ENCODE measurements at places on chromosomes 1 and 21.

DNA sequence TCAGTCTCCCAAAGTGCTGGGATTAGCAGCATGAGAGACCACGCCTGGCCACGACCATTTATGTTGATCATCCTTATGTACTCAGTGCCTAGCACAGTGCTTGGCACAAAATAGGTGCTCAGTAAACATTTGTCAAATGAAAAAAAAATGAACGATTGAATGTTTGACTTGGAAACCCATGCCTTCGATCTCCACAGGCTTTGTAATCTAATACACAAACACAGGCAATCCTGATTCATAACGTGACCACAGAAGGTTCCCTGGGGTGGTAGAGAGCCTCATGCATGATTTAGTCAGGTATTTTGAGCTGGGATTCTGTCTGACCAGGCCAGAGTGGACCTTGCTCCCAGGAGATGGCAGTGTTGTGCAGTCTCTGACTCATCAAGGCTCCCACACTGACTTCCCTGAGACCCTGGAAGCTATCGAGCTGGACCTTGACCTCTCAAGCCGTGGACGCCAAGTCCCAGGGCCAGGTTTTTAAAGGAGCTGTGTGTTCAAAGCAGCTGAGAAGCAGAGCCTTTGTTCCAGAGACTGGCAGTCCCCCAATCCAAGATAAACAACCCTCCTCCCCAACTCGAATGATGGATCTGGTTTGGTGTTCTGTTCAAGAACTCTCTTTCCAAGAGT, 81.1 kb downstream of the PGM1 start:
- DNase-seq: peak; percentile 46

DNA sequence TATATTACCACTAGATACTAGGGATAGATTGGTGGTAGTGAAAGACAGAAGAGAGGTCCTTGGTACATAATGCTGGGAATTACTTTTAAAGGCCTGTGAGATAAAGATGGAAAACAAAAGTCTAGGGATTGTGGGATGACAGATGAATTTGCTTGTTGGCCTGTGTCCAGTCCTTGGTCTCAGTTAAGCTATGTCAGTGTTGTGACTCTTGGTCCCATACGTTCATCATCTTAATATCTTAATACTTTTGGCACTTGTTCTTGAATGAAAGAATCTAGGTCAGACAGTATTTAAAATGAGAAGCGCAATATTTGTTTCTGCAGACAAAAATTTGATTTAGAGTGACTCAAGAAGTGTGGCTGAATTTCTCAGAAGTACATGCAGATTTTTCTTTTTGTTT, 7.6 kb downstream of the RPL5 start:
- no peak for DNase-seq

GRCh38 chr1:51340380-51340779, 10.0 kb upstream of the TTC39A start:
- DNase-seq: no peak

DNA sequence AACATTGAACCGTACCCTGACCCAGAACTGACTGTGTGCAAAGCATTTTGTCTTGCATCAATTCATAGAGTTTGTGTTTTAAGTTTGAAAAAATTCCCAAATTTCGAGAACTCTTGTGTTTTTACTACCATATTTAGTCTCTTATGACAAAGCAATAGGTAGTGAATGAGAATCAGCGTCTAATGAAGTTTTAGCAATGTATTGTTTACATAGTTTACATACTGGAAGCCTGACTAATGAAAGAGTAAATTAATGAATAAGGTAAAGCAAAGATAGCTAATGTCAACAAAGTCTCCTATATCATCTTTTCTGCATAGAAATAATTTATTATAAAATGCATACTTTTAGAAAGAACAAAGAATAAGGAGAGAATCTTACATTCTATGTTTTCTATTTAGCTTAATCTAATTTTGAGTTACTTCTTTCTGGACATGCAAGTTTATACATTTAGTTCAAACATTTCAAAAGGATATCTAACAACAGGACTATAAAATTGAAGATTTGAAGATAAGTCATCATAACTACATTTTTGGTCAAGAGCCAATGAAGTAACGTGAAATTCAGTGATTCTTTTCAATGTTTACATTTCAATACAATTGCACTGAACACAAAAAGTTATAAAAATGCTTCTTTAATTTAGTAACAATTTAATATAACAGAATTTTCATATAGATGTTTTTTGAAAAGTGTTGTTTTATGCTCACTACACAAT, 1943.7 kb downstream of the NCAM2 start:
- no peak for DNase-seq

GRCh38 chr1:17829579-17829978, 74.4 kb downstream of the ACTL8 start:
- DNase-seq: no peak

GRCh38 chr1:243798726-243799125, 51.3 kb downstream of the AKT3 start:
- no peak for DNase-seq

GRCh38 chr1:19776287-19776686, 23.4 kb downstream of the TMCO4 start:
- no peak for DNase-seq

DNA sequence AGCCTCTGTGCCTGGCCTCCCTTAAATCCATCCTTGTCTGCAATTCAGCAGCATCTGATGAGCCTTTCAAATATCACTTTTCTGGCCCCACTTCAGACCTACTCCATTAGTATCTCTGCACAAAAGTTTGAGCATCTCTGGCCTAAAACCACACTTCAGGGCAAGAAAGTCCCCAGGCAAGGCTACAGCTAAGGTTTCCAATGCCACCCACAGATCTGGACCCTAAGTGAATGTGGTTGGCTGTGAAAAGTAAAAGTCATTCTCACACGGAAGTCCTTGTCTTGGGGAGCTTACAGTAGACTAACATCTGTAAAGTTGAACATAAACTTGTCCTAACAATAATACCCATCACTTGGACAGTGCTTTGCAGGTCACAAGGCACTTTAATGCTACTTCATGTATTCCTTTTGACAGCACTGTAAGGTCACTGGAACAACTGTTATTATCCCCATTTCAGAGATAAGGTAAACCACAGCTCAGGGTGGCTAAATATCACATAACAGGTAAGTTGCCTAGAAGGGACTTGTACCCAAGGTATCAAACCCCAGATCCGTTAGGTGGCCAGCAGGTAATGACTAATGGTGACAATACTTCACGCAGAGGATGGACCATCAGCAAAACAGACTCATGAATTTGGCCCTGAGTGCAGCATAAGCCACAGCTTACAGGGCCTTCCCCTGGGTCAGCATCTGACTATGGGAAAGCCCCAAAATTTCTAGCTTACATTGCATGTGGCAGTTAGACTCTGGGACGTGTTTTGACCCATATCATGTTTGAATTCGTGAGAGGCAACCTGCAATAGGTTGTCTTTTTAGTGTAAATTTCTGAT, 356.0 kb downstream of the HHAT start:
- no peak for DNase-seq

- DNase-seq: no peak
Measured at GRCh38 chr1:183310753-183311479, 107.3 kb downstream of the NMNAT2 start.

DNA sequence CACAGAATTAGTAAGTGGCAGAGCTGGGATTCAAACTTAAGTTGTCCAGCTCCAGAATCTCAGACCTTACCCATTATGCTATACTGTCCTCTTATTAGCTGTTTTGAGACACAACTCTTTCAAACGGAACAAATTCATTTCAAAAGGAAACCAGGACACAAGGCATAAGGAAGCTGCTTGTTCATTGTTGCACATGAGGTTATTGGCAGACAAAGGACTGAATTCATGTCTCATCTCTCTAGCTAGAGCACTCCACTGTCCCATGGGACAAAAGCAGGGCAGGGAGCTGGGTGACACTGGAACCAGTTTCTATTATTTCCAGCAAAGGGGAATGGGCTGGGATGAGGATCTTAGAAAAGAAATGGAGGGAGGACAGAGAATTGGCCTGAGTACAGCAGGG, 26.4 kb downstream of the CHI3L2 start:
- no peak for DNase-seq

- no peak for DNase-seq
Measured at GRCh38 chr1:58779801-58780382, 4.0 kb downstream of the JUN start.

DNA sequence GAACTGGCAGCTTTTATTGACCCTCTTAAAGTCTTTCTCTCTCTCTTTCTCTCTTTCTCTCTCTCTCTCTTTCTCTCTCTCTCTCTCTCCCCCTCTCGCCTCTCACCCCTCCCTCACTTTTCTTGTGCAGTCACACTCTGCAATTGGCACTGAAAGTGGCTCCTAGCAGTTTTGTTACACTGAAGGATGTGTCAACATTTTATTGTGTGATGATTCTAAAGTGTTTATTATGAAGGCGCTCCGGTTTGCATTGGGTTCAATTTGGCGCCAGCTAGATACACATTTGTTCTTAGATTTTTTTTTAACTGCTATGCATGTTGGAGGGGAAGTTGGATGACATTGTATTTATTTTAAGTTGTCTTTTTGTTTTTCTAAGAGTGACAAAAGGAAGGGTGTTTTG, 64.0 kb upstream of the CHRM3 start:
- no peak for DNase-seq

GRCh38 chr1:85450832-85451231, 14.1 kb downstream of the DDAH1 start:
- no peak for DNase-seq

GRCh38 chr1:204266504-204267034, 52.8 kb upstream of the GOLT1A start:
- no peak for DNase-seq

- no peak for DNase-seq
Measured at GRCh38 chr1:199720496-199720895, 307.0 kb upstream of the NR5A2 start.

GRCh38 chr1:75794382-75794781, 2.3 kb upstream of the MSH4 start:
- DNase-seq: no peak

DNA sequence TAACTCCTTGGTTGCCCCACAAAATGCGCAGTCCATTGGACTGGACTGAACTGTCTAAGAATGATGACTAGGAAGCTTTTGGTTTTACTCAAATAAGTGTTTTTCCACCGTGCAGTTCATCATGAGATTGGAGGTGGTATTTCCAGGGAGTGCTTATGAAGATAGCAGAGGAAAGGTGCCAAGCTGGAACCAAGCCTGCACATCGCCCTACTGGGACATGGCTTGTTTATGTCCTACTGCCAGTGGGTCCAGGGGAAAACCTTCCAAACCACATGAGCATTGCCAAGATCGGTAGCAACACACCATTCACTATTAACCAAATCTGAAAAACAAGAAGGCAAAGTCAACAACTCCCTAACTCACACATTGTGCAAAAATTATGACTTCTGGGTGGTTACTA, 54.7 kb upstream of the DSCAM start:
- DNase-seq: no peak

GRCh38 chr1:204359474-204360255, at the start of gene PLEKHA6:
Gene PLEKHA6, minus strand, starts transcription at chr1:204359929. Its CDS starts 86,202 bp downstream, at chr1:204273727.
- DNase-seq: no peak

GRCh38 chr21:32307706-32308105, 9.1 kb downstream of the MRAP start:
- DNase-seq: no peak
